Activated CD4-positive, alpha-beta T cell treated with anti-CD3 and anti-CD28 coated beads for 48 hours (primary cell): ENCODE measurements at places on chromosomes 12 and 14.

- no peak for DNase-seq
These were observed 17.7 kb upstream of the TUNAR start for GRCh38 chr14:95858893-95859292.

DNA sequence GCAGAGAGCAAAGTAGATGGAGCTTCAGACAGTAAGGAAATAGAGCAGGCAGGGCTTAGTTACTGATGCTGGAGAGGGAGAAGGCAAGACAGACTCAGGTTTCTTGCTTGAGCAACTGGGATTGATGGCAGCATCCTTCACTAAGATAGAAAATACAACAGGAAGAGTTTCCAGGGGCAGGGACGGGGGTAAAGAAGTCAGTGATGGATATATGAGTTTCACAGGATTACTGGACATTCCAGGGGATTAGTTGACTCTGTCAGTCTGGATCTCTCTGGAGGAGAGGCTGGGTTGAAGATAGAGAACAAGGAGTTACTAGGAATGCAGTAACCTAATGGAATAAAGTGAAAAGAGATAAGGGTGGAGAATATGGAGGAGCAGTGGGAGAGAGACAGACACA is 74.5 kb upstream of the ATF1 start:
- no peak for DNase-seq

DNA sequence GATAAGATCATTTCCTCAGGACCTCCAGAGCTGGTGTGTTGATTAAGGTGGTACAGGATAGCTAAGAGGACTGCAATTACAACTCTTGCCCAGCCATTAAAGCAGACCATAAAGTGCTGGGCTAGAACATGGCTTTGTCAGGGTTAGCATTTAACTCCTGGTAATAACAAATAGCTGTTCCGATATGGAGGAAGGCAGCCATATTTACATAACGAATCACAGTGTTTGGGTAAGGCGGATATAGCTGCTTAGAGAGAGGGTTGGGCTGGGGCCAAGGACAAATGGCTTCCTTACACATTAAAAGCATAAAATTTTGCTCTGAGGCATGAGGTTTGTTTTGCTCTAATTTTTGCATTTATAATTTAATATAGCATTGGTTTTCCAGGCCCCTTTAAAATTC is 297.7 kb upstream of the DDHD1 start:
- no peak for DNase-seq

- no peak for DNase-seq
These were observed 324.5 kb downstream of the NUAK1 start for GRCh38 chr12:105814283-105814682.

DNA sequence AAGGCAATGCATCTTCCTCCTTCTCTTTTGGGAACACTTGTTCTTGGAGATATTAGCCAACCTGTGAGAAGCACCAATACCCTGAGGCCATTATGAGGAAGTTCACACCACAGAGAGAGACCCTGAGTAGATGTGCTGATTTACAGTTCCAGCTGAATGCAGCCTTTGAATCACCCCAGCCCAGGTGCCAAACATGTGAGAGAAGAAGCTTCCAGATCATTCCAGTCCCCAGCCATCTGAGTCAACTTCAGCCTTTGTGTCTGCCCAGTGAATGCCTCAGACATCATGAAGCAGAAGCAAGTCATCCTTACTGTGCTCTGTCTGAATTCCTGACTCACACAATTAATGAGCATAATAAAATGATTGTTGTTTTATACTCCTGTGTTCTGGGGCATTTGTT is 25.1 kb downstream of the C12orf42 start:
- DNase-seq, result no peak

DNA sequence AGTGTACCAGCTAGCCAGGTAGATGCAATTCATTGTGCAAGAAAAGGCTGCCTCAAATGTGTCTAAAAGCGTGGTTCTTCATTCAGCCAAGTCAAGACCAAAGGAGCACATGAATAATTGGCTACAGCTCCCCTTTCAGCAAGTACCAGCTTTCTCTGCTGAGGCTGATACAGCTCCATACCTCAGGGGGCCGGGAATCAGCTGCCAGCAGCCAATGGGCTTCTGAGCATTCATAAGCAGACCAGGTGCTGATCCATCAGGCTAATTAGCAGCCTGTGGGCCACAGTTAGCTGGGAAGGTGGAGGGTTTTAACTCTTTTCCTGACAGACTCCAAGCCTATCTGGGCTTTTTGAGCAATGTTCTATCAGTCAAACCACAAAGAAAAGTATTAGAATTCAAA is 264.7 kb downstream of the APAF1 start:
- no peak for DNase-seq

GRCh38 chr12:86122846-86123468 is 133.2 kb downstream of the MGAT4C start:
- DNase-seq, result no peak

GRCh38 chr12:7991535-7991934 is 41.0 kb upstream of the FOXJ2 start:
- DNase-seq, result no peak

- no peak for DNase-seq
These were observed 6.2 kb downstream of the PGF start for GRCh38 chr14:74949191-74949601.

GRCh38 chr12:59600171-59600570 is 4.3 kb downstream of the SLC16A7 start:
- DNase-seq, result no peak

DNA sequence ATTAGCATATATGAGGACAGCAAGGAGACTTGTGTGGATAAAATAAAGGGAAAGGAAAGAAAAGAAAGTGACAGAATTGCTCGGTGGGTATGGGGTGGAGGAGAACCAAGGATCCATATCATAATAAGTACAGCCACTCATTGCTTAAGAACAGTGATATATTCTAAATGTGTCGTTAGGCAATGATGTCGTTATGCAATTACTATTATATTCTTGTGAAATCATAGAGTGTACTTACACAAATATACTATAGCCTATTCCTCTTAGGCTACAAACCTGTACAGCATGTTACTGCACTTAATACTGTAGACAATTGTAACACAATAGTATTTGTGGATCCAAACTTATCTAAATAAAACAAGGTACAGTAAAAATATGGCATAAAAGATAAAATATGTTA is 271.1 kb downstream of the CCER1 start:
- no peak for DNase-seq
